Progenitor cell of endocrine pancreas (in vitro differentiated cells): ENCODE measurements at places on chromosomes 12 and 14. TPM values are rescaled to one million over a fixed set of nuclear protein-coding genes. Genes with fewer than 3 reads are reported as not detected.

DNA sequence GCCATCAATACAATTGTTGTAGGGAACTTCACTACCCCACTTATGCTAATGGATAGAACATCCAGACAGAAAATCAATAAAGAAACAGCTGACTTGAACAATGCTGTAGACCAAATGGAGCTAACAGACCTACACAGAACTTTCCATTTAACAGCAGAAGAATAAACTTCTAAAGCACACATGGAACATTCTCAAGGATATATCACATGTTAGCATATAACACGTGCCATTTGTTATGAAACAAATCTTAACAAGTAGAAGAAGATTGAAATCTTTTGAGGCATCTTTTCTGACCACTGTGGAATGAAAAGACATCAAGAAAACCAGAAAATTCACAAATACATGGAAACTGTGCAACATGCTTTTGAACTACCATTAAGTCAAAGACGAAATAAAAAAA lies 62.5 kb upstream of the RNU6-8 start:
- peaks cover 5% of the 10 kb centered on the region for H3K36me3 ChIP-seq
- H3K4me1 ChIP-seq: no peaks in the 10 kb centered on the region
- H3K27me3 ChIP-seq: no peaks in the 10 kb centered on the region
- H3K4me3 ChIP-seq: no peak overlapping the region
- no peak overlapping the region for H3K27ac ChIP-seq

GRCh38 chr12:110582276-110583136 lies 612 bp downstream of the PPTC7 start:
- peak overlapping the region; percentile 81 for H3K4me3 ChIP-seq
- H3K27me3 ChIP-seq: no peaks in the 10 kb centered on the region
- peaks cover 25% of the 10 kb centered on the region for H3K4me1 ChIP-seq
- peak; percentile 33 for DNase-seq
- H3K36me3 ChIP-seq: no peaks in the 10 kb centered on the region
- H3K27ac ChIP-seq: peak overlapping the region; percentile 79

GRCh38 chr12:1966561-1967226 lies 37.6 kb downstream of the DCP1B start:
- peak overlapping the region; percentile 12 for H3K27ac ChIP-seq
- H3K4me1 ChIP-seq: no peaks in the 10 kb centered on the region
- H3K36me3 ChIP-seq: peaks cover 11% of the 10 kb centered on the region
- no peaks in the 10 kb centered on the region for H3K27me3 ChIP-seq
- H3K4me3 ChIP-seq: no peak overlapping the region

- H3K4me3 ChIP-seq: no peak overlapping the region
- H3K27me3 ChIP-seq: no peaks in the 10 kb centered on the region
- H3K36me3 ChIP-seq: no peaks in the 10 kb centered on the region
- no peak overlapping the region for H3K27ac ChIP-seq
- H3K4me1 ChIP-seq: peaks cover 15% of the 10 kb centered on the region
- no peak for DNase-seq
Observed at GRCh38 chr12:45623940-45624339, 105.6 kb upstream of the ARID2 start.

DNA sequence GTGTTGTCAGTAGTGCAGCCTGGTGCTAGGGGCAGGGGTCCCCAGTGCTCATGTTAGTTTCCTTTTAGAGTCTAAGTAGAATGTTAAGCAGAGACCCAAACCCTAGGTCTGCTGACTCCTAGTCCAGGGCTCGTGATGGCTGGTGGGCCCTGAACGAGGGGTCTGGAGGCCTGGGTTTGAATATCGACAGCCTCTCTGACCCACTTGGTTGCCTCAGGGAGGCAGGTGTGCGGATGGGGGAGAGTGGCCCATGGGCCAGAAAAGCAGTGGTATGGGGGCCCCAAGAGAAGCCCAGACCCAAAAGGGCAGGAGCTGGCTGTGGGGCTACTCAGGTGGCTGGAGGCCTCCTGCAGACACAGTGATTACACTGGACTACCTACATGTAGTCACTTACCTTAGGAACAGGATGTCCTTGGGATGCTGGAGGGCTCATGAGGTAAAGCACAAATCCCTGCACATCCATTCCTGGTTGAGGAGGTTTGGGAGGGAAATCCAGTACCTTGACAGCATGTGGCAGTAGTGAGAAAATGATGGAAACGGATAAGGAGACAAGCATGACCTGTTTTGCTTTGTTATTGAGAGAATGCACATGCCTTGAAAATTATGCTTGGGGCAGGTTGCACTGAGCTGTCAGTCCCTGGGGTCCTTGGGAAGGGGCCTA lies 1.7 kb upstream of the SLC25A29 start:
- no peaks in the 10 kb centered on the region for H3K27me3 ChIP-seq
- no peak for DNase-seq
- peak overlapping the region; percentile 91 for H3K4me3 ChIP-seq

GRCh38 chr12:121228919-121229665 lies 19.2 kb downstream of the P2RX4 start:
- H3K27me3 ChIP-seq: no peaks in the 10 kb centered on the region
- no peak for DNase-seq
- no peak overlapping the region for H3K4me3 ChIP-seq
- H3K4me1 ChIP-seq: peaks cover 14% of the 10 kb centered on the region
- no peak overlapping the region for H3K27ac ChIP-seq

- no peak overlapping the region for H3K27ac ChIP-seq
- no peak overlapping the region for H3K4me3 ChIP-seq
- H3K4me1 ChIP-seq: no peaks in the 10 kb centered on the region
- H3K27me3 ChIP-seq: no peaks in the 10 kb centered on the region
- H3K36me3 ChIP-seq: peaks cover 4% of the 10 kb centered on the region
- DNase-seq: no peak
Observed at GRCh38 chr14:72040528-72040927, 108.3 kb downstream of the RGS6 start.

DNA sequence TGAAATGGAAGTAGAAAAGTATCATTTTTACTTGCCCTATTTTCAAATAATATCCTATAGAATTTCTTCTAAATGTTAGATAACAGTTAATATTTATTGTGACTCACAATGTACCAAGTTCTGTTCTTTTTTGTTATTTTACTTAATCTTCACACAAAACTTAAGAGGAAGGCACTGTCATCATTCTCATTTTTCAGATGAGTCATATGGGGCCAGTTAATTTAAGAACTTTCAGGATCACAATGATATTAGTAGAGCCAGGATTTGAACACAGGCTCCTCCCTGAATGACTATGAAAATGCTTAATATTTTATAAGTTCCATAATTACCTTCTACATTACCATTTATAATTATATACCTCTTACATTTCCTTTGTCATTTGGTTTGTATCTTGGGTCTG lies 10.4 kb upstream of the TMEM260 start:
- no peaks in the 10 kb centered on the region for H3K4me1 ChIP-seq
- H3K27ac ChIP-seq: no peak overlapping the region

- H3K4me1 ChIP-seq: peaks cover 6% of the 10 kb centered on the region
- peaks cover 3% of the 10 kb centered on the region for H3K36me3 ChIP-seq
- peak overlapping the region; percentile 73 for H3K27ac ChIP-seq
Observed at GRCh38 chr14:100109594-100109955, 44.4 kb downstream of the EVL start.

- no peak overlapping the region for H3K27ac ChIP-seq
- no peaks in the 10 kb centered on the region for H3K27me3 ChIP-seq
- DNase-seq: no peak
- H3K36me3 ChIP-seq: no peaks in the 10 kb centered on the region
- no peak overlapping the region for H3K4me3 ChIP-seq
Observed at GRCh38 chr14:53430870-53431269, 277.7 kb upstream of the DDHD1 start.

DNA sequence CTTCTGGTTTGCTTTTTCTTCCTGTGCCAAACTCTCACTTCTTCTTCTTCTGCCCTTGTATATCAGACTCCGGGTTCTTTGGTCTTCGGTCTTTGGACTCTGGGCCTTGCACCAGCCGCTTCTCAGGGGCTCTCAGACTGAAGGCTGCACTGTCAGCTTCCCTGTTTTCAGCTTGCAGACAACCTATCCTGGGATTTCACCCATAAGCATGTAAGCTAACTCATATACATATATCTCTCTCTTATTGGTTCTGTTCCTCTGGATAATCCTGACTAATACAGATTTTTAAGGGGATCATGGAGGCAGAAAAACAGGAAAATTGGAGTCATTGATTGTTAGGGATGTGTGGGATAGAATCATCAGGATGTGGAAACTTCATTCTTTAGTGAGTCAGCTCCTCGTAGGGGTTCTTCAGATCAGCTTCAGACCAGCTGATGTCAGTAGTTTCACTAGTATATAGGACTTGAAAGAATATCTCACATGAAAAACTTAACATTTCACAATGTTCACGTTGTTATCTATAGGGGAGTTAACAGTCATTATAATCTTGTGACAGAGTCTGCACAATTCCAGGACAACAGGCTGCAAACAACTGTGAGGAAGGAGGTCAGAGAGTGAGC lies 102.9 kb downstream of the RASSF9 start:
- no peak overlapping the region for H3K27ac ChIP-seq
- no peaks in the 10 kb centered on the region for H3K27me3 ChIP-seq
- no peaks in the 10 kb centered on the region for H3K36me3 ChIP-seq
- no peak for DNase-seq
- H3K4me3 ChIP-seq: no peak overlapping the region

DNA sequence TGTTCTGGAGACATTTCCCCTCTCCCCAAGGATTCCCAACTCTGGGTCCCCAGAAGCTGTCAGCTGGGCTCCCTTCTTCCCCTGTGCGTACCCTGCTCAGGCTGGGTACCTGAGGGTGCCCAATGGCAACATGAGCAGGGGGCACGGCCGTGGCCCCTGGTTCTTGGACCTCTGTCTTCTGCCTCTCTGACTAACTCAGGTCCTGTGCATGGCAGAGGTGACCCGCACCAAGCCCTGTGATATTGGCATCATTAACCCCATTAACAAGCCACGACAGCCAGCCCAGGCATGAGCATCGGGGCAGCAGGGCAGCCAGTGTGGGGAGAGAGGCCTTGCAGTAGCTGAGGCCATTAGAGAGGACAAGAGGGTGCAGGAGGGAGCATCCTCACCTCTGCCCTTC lies 28.4 kb downstream of the RTL1 start:
- H3K36me3 ChIP-seq: peaks cover 2% of the 10 kb centered on the region
- H3K27ac ChIP-seq: no peak overlapping the region

DNA sequence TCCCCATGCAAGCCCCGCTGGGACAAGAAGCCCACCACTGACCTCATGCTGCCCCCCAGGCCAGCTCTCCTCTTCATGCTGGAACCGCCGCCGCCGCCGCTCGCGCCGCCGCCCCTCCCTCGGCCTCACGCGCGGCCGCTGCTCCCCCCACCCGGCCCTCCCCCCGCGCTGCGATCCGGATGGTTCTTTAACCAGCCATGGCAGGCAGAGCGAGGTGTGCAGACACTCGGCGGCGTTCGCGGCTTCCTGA lies at the start of gene DCAF5:
TSS of gene DCAF5 (minus strand) at position 218 of the 250 bp plus-strand sequence. CDS start at position 77, 141 bp downstream.
- peak within 1 kb of the TSS; percentile 97 for H3K27ac ChIP-seq
- H3K36me3 ChIP-seq: peaks cover 6% of the 10 kb centered on the region
- H3K27me3 ChIP-seq: no peaks in the 10 kb centered on the region

DNA sequence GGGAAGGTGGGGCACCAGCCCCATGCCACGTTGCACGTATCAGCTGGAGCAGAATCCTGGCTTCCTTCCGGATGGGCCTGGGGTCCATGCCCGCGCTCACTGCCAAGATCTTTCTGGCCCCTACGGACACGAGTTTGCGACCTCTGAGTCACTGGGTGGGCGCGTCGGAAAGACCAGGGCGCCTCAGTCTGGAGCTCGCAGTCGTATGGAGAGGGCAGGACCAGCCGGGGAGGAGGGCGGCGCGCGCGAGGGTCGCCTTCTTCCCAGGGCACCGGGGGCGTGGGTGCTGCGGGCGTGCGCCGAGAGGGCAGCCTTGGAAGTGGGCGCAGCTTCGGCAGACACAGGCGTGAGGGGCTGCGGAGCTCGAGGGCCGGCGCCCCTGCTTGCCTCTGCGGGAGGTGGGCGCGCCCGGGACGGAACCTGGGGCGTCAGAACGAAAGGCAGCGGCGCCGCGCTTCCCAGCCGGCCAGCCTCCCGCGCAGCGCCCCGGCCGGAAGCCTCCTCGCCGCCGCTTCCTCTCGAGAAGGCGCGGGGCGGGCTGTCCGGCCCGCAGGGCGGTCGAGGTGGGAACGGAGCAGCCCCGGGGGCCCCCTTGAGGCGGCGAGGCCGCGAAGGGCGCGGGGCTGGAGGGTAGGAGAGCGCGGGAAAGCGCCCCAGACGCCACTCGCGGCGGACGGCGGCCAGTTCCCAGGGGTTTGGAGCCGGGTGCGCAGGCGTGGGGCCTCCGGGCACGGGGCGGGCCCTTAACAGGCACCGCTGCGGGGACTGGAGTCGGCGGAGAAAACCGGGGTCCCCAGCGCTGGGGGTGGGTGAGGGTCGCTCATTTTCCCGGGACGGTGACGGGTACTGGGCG lies at the start of gene ARL6IP4:
TSS of gene ARL6IP4 (plus strand) at position 499 of the 853 bp plus-strand sequence. CDS start 459 bp downstream, outside the sequence.
- H3K4me1 ChIP-seq: peaks cover 21% of the 10 kb centered on the region
- H3K36me3 ChIP-seq: no peaks in the 10 kb centered on the region
- H3K4me3 ChIP-seq: peak within 1 kb of the TSS; percentile 85
- DNase-seq: peak; percentile 37

GRCh38 chr14:50403419-50403818 lies 6.7 kb upstream of the CDKL1 start:
- H3K27me3 ChIP-seq: no peaks in the 10 kb centered on the region
- DNase-seq: no peak
- H3K36me3 ChIP-seq: peaks cover 7% of the 10 kb centered on the region
- H3K4me3 ChIP-seq: no peak overlapping the region

GRCh38 chr14:21668377-21668776 lies 5.2 kb downstream of the OR4E1 start:
- peaks cover 15% of the 10 kb centered on the region for H3K4me1 ChIP-seq
- no peak overlapping the region for H3K27ac ChIP-seq
- H3K36me3 ChIP-seq: no peaks in the 10 kb centered on the region

- no peak for DNase-seq
- H3K27me3 ChIP-seq: no peaks in the 10 kb centered on the region
- H3K4me1 ChIP-seq: peaks cover 2% of the 10 kb centered on the region
- no peak overlapping the region for H3K27ac ChIP-seq
Observed at GRCh38 chr14:104874110-104874531, 9.1 kb downstream of the CEP170B start.

GRCh38 chr14:94370524-94370910 lies 17.9 kb downstream of the SERPINA1 start:
- no peak overlapping the region for H3K27ac ChIP-seq
- H3K36me3 ChIP-seq: no peaks in the 10 kb centered on the region
- DNase-seq: no peak
- no peak overlapping the region for H3K4me3 ChIP-seq
- H3K27me3 ChIP-seq: peaks cover 4% of the 10 kb centered on the region
- H3K4me1 ChIP-seq: peaks cover 14% of the 10 kb centered on the region

Gene SOAT2
- total RNA-seq: 0.98 and 1.1 TPM in 2 replicates

Gene GUCY2C
- total RNA-seq: 1.2 and 1.7 TPM in 2 replicates

Gene KIF26A
- 7.0 and 7.4 TPM in 2 replicates for total RNA-seq

Gene TOMM20L
- 0.55 TPM in 1 of 2 replicates, not detected in the other for total RNA-seq

Gene FOXG1
- total RNA-seq: 1.2 and 1.4 TPM in 2 replicates

Gene FANCM
- total RNA-seq: 11.1 and 11.6 TPM in 2 replicates

Gene RD3L
- not detected in 2 replicates for total RNA-seq

Gene RABGGTA
- 25.9 and 33.1 TPM in 2 replicates for total RNA-seq

Gene LRRC10
- total RNA-seq: not detected in 2 replicates
